ENCODE measurements at places on chromosomes 4 and X.
A peak's percentile ranks its signal among the peaks of the same experiment; 100 is the strongest.

DNA sequence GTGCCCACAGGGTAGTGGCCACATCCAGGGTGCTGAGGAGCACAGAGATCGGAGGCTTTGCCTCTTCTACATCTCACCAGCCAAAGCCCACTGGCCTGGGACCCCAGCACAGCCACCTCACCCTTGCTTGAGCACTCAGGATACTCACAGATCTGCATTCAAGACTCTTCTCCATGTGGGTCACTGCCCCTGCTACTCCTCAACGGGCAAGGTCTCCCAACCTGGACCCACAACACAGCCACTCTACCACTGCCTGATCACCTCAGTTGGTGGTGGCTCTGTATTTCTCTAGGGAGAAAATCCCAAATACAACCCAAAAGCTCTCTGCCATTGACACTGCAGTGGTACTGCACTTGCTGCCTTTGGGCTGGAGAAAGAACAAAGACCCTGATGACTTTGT is 190.3 kb upstream of the KLHL4 start:
- H3K4me3 ChIP-seq: no peak overlapping the region
- H3K36me3 ChIP-seq: no peaks in the 10 kb centered on the region
- no peak for DNase-seq
- H3K27me3 ChIP-seq: no peaks in the 10 kb centered on the region

DNA sequence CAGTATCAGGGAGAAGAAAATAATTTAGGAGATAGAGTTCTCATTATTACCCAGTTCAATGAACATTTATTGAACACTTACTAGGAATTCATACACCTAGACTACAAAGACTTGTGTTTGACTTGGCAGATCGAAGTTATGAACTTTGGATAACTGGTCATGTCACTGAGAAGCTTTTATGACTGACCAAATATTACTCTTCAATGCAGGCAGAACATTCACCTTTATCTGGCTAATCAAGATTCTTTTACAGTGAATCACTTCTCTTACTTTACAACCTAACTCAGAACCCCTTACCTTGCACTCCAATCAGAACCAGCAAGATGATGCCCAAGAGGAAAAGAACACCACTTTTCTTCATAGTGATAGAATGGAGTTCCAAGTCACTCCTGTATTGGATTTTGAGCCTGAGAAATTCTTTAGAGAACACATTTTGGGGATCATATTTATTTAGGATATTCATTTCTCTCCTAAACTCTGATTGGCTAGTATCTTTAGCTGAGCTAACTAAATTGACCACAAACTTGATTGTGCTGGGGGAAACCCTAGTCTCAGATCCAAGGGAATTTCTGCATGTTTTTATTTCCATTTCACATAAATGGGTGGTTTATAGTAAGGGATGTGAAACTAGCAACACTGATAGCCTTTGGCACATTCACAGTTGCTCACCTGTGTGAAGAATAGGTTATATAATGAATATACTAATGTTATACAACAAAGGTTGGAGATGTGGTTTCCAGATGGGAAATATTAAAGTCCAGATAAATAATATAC is at the start of gene CXCL9:
Gene CXCL9 (minus strand): TSS at position 421 of the 774 bp plus-strand sequence. CDS start 60 bp downstream, at position 361.
- no peak within 1 kb of the TSS for H3K27ac ChIP-seq
- H3K4me3 ChIP-seq: no peak within 1 kb of the TSS
- no peak for DNase-seq
- H3K36me3 ChIP-seq: no peaks in the 10 kb centered on the region
- H3K4me1 ChIP-seq: peaks cover 2% of the 10 kb centered on the region

- peaks cover 12% of the 10 kb centered on the region for H3K4me1 ChIP-seq
- no peak overlapping the region for H3K27ac ChIP-seq
- DNase-seq: no peak
- no peaks in the 10 kb centered on the region for H3K36me3 ChIP-seq
- no peak overlapping the region for H3K4me3 ChIP-seq
Measured at GRCh38 chr4:33071535-33071934, 2351.4 kb downstream of the PCDH7 start.

DNA sequence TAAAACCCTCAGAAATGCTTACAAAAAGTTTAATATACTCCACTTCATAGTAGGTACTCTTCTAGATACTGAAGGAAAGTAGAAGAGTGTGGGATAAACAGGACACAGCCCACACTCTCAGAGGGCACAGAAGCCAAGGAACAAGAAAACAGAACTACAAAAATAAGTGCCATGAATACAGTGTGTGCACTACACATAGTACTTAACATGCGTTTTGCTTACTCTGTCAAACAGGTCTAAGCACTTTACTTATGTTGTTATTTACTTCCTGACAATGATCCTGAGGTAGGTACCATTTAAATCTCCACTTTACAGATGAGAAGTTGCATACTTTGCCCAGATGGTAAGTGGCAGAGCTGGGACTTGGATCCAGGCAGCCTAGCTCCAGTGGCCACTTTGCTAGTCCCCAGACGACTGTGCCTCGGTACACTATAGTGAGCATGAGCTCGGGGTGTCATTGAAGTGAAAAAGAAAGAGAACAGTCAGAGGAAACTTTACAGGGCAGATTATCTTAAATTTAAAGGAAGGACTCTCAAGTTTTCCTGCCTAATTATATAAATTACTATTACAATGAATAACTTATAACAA is 120.3 kb downstream of the BANK1 start:
- H3K36me3 ChIP-seq: no peaks in the 10 kb centered on the region
- H3K4me1 ChIP-seq: no peaks in the 10 kb centered on the region
- no peak overlapping the region for H3K27ac ChIP-seq
- DNase-seq: no peak
- H3K27me3 ChIP-seq: no peaks in the 10 kb centered on the region

DNA sequence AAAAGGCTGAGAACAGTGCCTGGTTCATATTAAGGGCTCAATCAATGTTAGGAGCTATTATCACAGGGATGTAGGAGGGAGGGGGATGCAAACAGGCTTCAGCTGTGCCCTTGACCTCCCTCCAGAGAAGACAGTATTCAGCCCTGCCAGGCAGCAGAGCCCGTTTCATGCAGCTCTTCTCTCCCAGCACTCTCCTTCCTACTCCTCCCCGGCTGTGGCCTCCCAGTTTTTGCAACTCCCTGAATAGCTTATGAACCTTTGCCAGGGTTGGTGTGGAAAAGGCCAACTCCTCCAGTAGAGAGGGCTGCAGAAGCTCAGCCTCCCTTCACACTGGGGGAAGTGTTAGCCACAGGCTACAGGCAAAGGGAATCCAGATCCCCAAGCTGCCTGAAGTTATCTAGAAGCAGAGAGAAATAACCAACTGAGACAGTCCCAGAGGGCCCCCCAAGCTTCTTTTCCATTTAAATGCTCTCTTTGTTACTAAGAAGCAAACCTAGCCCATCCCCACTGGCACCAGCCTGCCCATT is 31.7 kb upstream of the APLN start:
- H3K27me3 ChIP-seq: no peaks in the 10 kb centered on the region
- H3K27ac ChIP-seq: no peak overlapping the region
- no peaks in the 10 kb centered on the region for H3K4me1 ChIP-seq
- H3K36me3 ChIP-seq: no peaks in the 10 kb centered on the region
- no peak for DNase-seq

- no peaks in the 10 kb centered on the region for H3K4me1 ChIP-seq
- no peak for DNase-seq
- no peak overlapping the region for H3K27ac ChIP-seq
- H3K27me3 ChIP-seq: no peaks in the 10 kb centered on the region
Measured at GRCh38 chr4:73414936-73415271, 10.8 kb downstream of the ALB start.

DNA sequence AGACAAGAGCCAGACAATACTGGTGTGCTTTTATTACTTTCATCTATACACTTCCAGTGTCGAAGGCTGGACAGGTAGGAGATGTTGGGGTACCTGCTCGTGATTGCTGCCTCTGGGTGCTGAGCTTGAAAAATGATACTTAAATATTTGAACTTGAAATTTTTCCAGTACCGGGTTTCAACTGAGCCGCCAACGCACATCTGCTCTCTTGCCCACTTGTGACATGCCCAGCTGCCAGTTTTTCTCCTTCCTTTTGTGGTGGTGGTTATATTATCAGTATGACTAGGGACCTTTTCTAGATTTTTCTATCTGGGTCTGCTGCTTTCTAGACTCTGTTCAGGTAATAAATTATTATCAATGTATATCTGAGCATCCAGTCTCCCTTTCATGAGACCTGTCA is 3.4 kb downstream of the OGT start:
- H3K27me3 ChIP-seq: no peaks in the 10 kb centered on the region
- peaks cover 9% of the 10 kb centered on the region for H3K4me1 ChIP-seq
- H3K4me3 ChIP-seq: peak overlapping the region; percentile 50

DNA sequence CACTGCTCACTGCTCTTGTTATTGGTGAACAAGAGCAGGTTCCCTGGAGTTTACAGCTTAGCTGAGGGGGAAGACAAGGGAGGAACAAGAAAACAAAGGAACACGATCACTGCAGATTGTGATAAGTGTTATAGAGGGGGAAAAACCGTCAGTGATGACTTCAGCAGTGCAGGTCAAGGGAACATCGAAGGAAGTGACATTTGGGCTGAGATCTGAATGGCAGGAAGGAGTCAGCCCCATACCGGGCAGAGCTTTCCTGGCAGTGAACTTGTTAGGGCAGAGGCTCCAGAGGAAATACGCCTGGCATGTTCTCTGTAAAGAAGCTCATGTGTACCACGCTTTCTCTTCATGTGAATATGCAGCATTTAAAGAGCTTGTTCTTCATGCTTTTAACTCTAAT is 78.1 kb downstream of the LDB2 start:
- H3K4me3 ChIP-seq: no peak overlapping the region
- H3K27me3 ChIP-seq: no peaks in the 10 kb centered on the region
- H3K4me1 ChIP-seq: peaks cover 7% of the 10 kb centered on the region
- DNase-seq: no peak

GRCh38 chr4:8368061-8368481 is 72.5 kb downstream of the ACOX3 start:
- DNase-seq: no peak
- no peaks in the 10 kb centered on the region for H3K27me3 ChIP-seq
- H3K4me1 ChIP-seq: no peaks in the 10 kb centered on the region
- peaks cover 2% of the 10 kb centered on the region for H3K36me3 ChIP-seq
- no peak overlapping the region for H3K27ac ChIP-seq

DNA sequence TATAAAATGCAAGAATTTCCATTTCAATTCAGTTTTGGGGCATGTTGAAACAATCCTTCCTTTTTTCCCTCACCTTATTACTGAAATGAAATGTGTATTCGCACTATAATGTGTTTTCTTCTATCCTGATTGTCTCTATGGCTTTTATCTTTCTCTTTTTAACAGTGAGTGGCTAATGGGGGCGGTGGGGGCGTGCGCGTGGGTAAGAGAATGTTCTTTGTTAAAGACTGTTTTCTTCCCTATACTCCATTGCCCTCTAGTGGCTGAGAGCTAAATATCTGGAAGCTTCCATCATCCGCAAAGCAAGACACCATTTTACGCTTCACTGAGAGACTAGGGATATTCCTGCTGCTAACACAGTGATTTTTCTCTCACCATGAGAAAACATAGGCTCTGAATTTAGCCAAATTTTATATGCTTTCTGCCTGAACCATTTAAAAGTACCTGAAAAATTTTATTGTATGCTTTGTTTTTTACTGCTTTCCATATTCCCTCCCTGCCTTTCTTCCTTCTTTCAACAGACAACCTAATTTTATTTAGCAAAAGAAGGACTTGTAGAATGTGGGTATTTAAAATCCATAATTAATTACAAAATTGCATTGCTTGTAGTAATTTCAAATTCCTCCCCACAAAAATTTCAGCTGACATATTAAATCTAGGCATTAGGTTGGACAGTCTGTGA is 194.0 kb downstream of the GASK1B start:
- no peaks in the 10 kb centered on the region for H3K36me3 ChIP-seq
- H3K27me3 ChIP-seq: no peaks in the 10 kb centered on the region
- no peak for DNase-seq
- peak overlapping the region; percentile 1 for H3K4me3 ChIP-seq
- no peaks in the 10 kb centered on the region for H3K4me1 ChIP-seq
- H3K27ac ChIP-seq: no peak overlapping the region

DNA sequence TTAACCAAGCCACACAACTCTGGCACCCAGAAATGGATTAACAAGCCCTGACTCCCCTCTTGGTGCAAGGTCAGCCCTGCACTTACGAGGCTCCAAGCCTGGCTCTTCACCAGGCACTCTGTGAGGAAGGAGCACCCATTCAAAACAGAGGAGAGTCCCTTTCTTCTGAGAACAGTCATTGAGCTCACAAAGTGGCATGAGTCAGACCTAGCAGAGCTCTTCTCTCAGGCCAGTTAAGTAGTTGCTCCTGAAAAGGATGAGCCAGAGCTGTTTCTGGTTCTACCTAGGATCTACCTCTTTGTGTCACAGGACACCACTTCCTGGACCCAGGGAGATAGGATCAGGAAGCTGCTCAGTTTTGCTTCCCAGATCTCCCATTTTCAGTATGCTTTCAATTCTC is 48.2 kb downstream of the EVC2 start:
- no peak for DNase-seq
- no peak overlapping the region for H3K4me3 ChIP-seq
- H3K27me3 ChIP-seq: no peaks in the 10 kb centered on the region
- no peaks in the 10 kb centered on the region for H3K4me1 ChIP-seq
- H3K36me3 ChIP-seq: peaks cover 11% of the 10 kb centered on the region

DNA sequence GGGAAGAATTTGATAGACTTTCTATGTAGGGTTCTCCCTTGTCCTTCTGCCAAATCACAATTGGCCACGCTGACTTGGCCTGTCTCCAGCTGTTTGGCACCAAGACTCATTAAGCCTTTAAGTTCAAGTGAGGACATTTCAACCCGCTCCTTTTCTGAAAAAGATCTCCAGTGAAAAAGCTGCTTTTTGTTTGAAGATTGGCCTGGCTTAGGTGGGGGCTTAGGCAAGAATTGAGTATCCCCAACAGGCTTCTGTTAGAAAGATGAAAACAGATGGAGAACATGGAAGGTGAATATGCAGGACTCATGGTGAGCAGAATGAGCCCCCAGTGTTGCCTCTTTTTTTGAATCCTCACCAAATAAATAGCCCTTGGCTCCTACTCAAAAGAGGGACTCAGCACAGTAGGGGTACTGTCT is 28.5 kb upstream of the LIMCH1 start:
- H3K36me3 ChIP-seq: no peaks in the 10 kb centered on the region
- H3K27ac ChIP-seq: no peak overlapping the region
- H3K4me3 ChIP-seq: no peak overlapping the region
- no peak for DNase-seq
- no peaks in the 10 kb centered on the region for H3K27me3 ChIP-seq
- no peaks in the 10 kb centered on the region for H3K4me1 ChIP-seq

- no peaks in the 10 kb centered on the region for H3K4me1 ChIP-seq
- no peaks in the 10 kb centered on the region for H3K27me3 ChIP-seq
Measured at GRCh38 chr4:5798462-5798861, 87.5 kb downstream of the EVC start.

Data from kidney (tissue), 22 donors.